ENCODE measurements at places on chromosomes 12 and 14.

DNA sequence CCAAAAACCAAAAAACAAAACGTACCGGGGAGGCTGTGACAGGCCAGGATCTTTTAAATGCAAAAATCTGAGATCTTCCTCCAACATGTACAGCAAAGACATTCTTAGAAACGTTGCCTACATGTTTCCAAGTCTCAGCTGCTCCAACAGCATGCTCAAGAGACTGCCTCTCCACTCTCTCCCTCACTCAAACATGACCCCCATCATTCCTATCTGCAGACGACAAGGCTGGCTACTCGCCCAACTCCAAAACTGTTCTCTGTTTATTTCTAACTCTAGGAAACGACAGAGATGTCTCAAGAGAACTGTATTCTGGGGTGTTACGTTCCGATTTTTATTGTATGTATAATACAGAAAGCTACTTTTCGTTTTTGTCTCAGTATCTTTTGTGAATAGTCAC is 57.5 kb upstream of the TMCC3 start:
- no peak for DNase-seq

GRCh38 chr12:92953747-92954146 is 24.7 kb upstream of the EEA1 start:
- DNase-seq = no peak

DNA sequence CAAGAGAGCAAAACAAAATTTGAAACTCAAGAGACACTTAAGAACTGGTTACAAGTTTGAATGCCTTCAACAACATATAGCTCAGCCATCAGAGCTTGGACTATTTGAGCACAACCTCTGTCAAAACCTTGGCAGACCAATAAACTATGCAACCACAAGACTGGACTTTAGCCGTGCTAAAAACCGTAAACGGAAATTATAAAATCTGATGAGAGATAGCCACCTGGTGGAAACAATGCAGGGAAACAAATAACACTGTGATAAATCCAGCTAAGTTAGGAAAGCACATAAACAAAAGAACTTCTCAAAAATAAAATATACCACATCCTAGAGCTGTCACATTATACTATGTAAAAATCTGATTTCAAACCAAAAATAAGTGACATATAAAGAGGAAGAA is 1074.2 kb upstream of the NOVA1 start:
- no peak for DNase-seq

GRCh38 chr14:50823051-50823761 is 7.8 kb downstream of the NIN start:
- DNase-seq = no peak

- no peak for DNase-seq
Observed at GRCh38 chr12:45281994-45282393, 66.1 kb downstream of the ANO6 start.

- DNase-seq = no peak
Observed at GRCh38 chr14:74826574-74826973, 49.4 kb downstream of the PROX2 start.

DNA sequence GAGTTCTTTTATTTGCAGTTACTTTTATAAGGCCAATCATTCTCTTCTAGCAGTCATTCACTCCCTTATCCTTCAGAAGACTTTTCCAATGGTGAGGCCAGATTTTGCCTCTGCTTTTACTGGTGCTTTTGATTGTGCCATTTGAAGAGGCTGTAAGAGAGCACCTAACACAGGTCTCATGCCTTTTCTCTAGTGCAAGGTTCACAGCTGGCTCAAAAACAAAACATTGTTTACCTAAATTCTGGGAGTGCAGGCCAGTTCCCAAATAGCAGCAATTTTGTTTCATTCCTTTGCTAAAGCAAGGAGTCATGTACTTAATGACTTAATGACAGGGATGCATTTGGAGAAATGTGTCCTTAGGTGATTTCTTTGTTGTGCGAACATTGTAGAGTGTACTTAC is 192.0 kb downstream of the SYT10 start:
- no peak for DNase-seq

DNA sequence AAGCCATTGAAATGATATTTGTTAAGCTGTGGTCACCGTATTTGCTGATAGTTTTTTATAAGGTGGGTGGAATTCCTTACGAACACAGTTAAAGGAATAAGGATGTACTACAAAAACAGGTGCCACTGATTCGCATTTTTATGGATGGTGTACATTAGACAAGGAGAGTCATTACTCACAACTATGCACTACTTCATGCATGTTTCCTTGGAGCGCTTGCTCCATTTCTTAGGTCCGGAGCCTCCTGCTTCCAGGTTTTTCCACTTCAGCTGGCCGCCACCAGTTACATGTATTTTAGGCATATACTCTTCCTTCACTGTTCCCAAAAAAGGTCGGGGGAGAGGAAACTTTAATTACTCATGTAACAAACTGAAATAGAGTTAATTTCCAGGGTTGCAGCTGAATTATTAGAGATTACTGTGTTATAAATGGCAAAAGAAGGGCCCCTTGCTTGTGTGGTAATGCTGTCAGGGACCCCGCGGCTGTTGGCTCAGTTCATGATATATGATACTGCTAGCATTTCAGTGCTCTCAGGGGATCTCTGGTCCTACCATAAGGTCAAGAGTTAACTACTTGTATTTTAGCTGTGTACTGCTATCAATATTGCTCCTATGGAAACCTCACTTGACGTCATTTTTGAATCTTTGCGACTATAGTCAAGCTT is 454.7 kb downstream of the NPAS3 start:
- DNase-seq = no peak

GRCh38 chr12:103998976-103999375 is 33.3 kb downstream of the TDG start:
- DNase-seq = no peak

- no peak for DNase-seq
Observed at GRCh38 chr12:56333197-56333678, 562 bp downstream of the PAN2 start.

DNA sequence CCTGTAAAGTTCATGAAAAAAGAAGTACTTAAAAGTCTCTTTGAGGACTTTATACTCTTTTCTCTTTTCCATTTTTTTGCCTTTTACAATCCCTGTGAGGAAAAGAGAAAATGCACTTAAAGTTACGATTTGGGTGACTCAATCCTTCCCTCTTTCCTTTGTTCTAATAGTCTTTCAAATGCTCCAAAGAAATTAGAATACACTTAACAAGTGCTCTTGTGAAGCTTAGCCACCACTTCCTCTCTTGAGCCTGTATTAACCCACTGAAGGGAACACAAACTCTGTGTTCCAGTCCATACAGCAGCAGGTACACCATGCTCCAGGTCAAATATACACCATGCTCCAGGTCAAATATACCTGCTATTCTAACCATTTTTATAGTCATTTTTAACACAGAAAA is 581.1 kb upstream of the MGAT4C start:
- no peak for DNase-seq

GRCh38 chr12:58463051-58463450 is 457.3 kb downstream of the LRIG3 start:
- DNase-seq = no peak

GRCh38 chr14:56085471-56085870 is 32.7 kb upstream of the PELI2 start:
- no peak for DNase-seq

DNA sequence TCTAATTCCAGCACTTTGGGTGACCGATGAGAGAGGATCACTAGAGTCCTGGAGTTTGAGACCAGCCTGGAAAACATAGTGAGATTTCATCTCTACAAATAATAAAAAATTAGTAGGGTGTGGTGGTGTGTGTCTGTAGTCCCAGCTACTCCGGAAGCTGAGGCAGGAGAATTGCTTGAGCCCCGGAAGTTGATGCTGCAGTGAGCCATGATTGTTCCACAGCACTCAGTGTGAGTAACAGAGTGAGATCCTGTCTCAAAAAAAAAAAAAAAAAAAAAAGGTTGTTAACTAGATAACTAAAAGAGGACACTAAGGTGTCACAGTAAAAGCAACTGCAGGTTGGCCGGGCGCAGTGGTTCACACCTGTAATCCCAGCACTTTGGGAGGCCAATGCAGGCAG is 121.3 kb upstream of the MAX start:
- DNase-seq = no peak

- DNase-seq = no peak
Observed at GRCh38 chr14:84003346-84003745, 1526.6 kb upstream of the FLRT2 start.

- no peak for DNase-seq
Observed at GRCh38 chr14:100692256-100692655, 34.4 kb upstream of the DLK1 start.

DNA sequence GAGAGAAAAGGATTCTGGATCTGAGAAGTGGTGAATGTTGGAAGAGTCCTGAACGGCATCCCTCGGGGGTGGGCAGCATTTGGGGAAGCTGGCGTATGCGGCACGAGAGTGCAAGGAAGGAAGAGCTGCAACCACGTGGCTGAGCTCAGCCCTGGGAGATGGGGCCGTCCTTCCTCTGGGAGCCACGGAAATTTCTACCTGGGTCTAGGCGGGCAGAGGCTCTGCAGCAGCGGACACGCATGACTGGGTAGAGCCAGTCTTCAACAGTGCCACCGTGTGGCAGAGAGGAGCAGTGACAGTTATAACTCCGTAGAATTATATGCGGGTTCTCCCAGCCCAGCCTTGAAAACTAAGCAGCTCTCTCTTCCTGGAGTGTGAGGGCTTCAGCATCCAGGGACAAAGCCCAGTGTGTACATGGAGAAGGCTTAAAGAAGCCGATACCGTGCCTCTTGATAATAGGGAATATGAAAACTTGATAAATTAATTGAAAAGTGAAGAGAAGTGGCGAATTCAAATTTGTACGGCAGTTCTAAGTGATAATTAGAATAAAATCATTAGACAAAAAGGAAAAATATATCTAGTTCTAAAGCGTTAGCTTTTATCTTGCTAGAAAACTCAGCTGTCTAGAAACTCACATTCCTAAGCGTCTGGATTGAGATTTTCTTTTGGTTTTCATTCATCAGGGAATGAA is 82.9 kb upstream of the STXBP6 start:
- peak; percentile 49 for DNase-seq

DNA sequence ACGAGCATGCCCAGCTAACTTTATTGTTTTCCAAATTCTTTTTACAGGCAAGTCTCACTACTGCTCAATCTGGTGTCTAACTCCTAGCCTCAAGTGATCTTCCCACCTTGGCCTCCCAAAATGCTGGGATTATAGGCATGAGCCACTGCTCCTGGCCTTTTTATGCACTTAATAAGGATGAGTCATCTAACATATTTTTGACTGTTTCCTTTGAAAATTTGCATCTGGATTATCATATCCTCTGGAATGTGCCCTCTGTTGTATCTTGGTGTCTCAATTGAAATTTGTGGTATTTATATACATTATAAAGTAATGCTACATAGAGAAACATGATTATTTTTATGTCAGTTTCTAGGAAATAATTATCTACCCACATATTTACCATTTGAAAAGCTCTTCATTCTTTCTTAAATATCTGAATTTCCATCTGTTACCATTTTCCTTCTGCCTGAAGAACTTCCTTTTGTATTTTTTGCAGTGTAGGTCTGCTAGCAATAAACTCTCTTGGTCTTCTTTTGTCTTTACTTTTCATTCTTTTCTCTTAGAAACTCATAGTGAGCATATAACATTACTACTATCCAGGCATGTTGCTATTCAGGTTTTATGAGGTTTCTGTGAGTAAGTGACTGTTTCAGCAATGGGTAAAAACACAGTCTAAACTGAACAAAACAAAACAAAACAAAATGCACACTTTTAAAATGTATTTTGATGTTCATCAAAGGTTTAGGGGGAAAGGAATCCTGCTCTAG is 52.8 kb upstream of the CNOT2 start:
- DNase-seq = no peak

DNA sequence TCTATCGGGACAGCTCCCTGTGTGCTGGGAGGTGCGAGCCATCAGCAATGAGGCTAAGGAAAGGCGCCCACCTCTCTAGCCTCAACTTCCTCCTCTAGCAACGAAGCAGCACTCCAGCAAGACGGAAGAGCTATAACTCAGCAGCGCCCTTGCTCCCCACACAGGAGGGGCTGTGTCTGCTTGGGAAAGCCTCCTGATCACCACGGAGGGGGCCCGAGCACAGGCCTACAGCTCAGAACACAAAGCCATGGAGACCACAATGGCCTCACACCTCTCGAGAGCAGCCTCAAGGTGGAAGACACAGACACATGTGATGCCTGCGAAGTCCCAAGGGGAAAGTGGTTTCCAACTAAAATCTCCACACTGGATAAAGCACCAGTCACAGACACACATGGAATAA is 60.4 kb downstream of the CDC42BPB start:
- DNase-seq = no peak

DNA sequence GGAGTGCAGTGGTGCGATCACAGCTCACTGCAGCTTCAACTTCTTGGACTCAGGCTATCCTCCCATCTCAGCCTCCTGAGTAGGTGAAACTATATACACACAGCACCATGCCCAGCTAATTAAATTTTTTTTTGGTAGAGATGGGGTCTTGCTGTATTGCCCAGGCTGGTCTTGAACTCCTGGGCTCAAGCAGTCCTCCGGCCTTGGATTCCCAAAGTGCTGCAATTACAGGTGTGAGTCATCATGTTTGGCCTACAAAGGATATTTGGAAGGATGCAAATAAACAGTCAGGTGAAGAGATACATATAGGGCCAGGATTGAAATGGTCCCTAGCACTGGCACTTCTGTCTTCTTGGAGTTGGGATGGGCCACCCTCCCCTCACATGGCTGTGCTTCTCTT is 23.9 kb downstream of the RCOR1 start:
- no peak for DNase-seq

DNA sequence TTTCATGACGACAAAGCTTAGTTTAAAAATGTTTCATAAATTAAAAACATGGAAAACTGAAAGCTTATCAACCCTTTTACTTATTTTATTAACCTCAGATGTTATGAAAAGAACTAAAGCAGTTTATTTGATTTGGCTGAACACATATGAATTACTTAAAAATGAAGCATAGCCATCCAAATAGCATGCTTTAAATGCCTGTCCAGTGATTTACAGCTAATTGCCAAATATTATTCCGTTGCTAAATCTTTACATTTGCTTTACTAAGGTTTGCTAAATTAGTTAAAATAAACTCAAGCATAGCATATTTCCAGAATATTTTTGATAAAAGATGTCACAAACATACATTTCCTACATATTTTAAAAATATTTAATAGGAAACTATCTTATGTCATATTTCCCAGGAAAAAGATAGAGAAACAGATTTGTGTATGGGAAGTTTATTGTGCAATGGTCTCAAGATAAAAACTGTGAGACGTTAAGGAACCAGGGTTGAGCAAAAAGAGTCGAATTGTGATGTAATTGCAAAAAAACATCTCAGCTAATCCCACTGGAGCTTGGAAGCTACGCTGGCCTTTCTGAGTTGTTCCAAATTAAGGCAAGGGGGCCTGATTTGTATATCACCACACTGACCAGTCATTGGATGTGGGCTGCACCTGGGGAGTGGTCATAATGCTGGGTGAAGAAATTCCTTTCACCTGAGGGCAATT is 25.8 kb downstream of the GPR135 start:
- DNase-seq = no peak

DNA sequence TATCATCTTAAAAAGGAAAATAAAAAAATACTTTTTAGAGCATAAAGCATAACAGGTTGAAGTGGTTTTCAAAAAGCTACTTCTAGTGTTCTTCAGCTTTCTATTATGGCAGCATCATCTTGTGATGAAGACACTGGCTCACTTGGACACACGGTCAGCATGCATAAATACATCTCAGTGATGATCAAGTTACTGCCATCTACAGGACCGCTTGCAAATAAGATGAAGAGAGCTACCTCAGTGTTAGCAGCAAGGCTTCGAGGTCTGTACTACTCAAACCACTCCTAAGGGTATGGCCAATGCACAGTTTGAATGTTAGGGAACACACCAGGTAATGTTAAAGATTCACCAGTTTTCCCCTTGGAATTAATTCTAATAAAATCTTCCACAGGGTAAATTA is 58.8 kb downstream of the GALC start:
- DNase-seq = no peak
